ENCODE measurements at places on chromosomes 1 and 21.
A peak's percentile ranks its signal among the peaks of the same experiment; 100 is the strongest.

DNA sequence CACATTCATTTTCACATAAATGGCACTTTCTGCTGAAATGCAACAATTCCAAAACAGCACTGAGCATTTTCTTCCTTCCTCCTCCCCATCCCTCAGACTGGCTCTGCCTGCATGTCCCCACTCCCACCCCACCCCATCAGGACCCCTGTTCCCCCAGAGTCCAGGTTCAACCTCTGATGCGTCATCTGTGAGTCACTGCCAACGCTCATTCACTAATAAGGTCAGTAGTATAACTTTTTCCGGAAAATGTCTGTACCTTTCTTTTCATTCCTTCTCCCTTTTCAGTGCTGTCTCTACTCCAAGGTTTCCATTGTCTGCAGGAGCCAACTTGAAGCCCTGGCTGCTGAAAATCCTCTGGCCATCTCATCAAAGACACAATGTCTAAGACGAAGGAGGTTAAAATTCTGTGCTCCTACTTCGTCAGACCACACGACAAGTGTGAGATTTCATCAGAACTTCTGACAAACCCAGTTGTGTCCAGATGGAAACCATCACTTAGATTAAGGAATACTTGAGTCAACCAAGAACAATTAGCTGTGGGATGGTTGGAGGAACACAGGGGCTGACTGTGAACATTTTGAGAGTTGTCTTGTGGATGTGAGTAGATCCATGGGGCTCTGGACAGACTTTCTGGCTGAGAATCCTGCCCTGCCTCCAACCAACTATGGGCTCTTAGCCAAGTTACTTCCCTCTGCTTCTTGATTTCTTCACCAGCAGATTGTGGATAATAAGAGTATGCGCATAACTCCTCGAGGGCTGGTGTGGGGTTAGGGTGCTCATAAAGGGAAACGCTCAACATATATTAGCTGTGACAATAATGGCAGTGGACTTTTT lies 35.6 kb upstream of the UTS2 start:
- no peak for DNase-seq

DNA sequence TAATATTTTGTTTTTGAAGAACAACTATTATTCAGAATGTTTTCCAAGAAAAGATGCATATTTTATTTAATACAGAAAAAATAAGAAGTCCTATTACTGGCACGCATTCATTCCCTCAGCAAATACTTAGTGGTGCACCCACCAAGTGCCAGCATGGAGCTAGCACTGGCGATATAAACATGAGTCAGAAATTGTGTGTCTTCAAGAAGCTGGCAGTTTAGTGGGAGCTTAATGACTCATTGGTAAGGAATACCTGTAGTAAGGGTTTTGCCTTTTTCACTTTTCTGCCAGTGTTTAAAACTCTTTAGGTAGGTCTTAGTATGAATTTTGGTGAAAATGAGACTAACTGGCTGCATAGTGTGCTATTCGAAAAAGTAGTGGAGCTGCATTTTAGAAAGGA lies 6.3 kb downstream of the MAGI3 start:
- no peak for DNase-seq

- no peak for DNase-seq
Measured at GRCh38 chr1:227032396-227032795, 92.3 kb downstream of the COQ8A start.

DNA sequence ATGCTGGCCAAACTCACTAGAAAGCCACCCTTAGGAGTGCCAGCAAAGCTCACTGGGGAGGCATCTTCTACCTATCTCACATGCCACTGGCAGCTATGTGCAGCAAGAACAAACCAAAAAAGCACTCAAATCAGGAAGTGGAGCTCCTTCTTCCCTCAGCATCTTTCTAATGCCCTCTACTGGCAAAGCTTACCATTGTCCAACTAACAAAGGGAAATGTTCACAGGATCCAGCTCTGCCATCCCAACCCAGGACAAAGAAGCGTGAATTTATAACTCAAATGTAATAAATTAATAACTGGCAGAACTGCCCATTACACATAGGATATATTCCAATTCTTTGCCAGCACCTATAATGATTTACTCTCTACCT lies 38.9 kb downstream of the LEPR start:
- DNase-seq, result peak; percentile 37

- DNase-seq, result no peak
Measured at GRCh38 chr1:201831371-201831770, 2.4 kb downstream of the IPO9 start.

- DNase-seq, result no peak
Measured at GRCh38 chr1:18927082-18927653, 24.8 kb upstream of the ALDH4A1 start.

DNA sequence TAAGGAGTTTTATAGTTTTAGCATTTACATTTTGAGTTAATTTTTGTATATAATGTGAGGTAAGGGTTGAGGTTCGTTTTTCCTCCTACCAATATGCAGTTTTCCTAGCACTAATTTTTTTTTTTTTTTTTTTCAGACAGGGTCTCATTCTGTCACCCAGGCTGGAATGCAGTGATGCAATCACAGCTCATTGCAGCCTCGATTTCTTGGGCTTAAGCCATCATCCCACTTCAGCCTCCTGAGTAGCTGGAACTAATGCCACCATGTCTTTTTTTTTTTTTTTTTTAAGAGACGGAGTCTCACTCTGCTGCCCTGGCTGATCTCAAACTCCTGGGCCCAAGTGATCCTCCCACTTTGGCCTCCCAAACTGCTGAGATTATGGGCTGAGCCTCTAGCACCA lies 2.5 kb upstream of the UBASH3A start:
- DNase-seq, result no peak

- DNase-seq, result no peak
Measured at GRCh38 chr1:7504438-7504720, 266.7 kb upstream of the VAMP3 start.

DNA sequence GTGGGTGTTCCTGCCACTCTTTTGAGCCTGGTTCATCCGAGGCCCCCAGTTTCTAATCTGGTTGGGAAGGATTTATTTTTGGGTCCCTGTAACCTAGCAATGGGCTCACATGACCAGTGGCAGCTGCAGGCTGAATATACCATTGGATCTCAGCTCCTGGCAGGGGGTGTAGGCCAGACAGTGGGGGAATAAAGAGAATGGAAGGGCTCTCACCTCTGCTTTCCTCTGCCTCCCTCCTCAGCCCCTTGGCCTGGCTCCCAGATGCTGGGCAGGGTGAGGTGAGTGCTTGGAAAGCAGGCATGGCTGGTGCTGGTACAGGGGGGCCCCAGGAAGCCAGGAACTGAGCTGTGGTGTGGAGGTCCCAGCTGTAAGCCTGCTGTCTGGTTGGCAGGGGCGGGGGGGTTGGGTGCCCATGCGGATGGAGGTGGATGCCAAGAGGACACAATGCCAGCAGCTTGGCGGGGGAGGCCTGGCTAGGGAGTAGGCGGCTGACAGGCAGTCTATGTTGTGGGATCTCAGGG lies 3.6 kb upstream of the GPR61 start:
- peak; percentile 71 for DNase-seq

DNA sequence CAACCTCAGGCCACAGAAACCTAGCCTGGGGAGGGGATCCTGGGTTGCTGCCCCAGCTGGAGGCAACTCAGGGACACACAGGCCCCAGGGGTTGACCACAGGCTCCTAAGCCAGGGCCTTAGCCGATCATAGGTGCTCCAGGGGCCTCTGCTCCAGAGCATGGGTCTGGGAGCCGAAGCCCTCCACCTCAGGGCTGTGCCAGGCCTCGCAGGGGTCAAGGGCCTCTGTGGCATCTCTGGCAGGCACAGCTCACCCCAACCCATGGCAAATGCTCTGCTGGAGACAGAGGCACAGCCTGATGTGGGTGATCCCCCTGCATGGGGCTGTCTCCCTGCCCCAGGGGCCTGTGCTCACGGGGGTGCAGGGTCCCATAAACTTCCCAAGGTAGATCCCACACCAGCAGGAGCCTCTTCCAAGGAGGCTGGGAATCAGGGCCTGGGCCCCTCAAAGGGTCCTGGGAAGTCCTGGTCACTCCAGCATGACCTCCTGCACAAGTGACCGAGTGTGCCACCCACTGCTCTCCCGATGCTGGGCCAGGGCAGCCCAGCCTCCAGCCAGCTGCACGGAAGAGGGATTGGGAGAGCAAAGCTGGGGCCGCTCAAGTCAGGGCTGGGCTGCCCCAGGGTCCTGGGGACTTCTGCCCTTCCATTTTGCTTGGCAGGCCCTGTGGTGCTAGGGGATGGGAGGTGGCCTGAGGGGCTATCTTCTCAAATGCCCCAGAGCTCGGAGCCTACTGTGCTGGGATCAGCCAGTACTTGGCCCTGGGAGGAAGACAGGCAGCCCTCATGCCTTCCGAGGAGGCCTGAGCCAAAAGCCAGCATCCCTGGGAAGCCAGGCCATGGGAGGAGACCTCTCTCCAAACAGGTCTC lies 22.2 kb upstream of the PRSS38 start:
- DNase-seq, result no peak

DNA sequence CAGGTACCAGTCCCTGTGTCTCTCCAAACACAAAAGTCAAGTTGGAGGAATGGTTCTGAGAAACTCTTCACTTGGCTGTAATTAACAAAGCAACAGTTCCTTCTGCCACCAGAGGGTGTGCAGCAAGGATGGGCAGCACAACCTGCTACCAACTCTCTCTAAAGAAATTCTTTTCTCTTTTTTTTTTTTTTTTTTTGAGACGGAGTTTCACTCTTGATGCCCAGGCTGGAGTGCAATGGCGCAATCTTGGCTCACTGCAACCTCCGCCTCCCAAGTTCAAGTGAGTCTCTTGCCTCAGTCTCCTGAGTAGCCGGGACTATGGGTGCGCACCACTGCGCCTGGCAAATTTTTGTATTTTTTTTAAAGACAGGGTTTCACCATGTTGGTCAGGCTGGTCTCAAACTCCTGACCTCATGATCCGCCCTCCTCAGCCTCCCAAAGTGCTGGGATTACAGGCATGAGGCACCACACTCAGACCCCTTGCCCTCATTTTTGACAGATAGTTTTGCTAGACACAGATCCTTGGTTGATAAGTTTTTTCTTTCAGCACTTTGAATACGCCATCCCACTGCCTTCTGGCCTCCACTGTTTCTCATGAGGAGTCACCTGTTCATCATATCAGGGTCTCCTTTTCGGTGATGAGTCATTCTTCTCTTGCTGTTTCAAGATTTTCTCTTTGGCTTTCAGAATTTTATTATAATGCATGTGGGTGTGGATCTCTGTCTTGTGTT lies 12.1 kb upstream of the DEGS1 start:
- no peak for DNase-seq

DNA sequence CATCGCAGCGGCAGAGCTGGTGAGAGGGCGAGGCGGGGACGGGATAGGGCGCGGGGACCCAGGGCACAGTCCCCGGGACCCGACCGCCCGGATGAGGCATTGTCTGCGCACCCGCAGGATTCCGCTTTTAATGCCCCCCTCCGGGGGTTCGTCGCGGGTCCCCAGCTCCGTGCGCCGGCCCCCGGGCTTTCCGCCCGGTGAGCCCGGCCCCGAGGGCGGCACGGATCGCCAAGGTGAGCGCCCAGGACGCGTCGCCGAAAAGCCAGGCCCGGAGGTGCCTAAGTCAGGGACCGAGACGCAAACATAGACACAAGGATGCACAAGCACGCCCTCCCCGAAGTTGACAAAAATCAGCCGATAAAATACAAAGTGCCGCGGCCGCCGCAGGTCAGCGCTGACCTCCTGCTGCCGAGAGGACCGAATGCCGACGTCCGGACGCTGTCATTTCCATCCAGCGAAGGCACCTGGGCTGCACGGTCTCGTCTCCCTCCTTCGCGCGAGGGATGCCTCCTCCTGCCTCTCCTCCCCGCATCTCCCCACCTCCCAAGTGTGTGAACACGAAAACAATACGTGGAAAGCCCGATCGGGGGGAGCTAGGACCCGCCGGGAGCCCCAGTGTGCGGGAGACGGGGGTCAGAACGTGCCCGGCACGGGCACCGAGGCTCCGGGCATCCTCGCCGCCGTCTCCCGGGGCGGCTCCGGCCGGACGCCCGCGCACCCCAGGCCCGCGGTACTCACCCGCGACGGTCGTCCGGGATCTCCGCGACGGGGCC lies 101.1 kb upstream of the SOD1 start:
- peak; percentile 57 for DNase-seq

DNA sequence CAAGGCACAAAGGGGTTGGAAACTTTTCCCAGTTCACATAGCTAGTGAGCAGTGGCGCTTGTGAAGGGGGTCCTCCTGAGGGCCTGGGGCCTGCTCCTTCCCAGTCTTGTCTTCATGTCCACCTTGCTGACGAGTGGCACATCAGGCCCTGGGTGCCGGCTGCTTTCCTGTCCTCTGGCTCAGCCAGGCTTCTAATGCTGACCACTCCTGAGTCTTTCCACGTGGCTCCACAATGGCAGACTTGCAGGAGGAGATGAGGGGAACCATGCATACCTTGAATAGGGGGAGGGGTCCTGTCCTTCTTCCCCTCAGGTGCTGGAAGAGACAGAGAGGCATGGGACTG lies 38.7 kb downstream of the MAPKAPK2 start:
- no peak for DNase-seq

DNA sequence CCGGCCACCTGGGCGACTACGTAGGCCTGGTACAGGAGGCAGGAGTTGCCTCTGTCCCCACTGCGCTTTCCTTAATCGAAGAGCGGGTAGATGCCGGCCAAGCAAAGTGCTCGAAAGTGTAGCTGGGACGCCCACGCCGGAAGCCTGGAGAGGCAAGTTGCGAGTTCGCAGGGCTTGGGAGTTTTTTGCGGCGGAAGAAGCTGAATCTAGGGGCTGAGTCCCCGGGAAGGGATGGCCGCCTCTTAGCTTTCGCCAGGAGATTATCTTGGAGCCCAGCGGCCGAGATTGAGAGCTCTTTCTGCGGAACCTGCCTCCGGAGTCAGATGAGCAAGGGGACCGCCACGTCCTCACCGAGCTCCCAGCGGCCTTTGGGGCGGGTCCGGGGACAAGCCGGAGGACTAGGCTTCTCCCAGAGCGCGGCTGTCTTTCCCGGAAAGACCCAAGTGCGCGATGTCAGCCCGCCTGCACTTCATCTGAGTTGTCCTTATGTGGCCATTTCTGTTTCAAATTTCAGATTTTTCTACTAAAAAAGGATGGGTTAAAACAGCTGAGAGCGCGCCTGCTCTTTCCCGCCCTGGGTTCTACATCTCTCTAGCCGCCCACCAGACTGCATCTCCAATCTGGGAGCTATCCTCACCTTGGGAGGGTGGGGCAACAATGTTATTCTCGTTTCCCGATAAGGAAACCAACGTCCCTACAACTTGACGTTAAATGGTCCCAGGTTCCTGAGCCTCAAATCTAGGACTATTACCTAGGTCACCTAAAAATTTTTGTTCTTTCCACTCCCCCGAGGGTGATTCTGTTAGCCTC lies 12.4 kb upstream of the TBX15 start:
- no peak for DNase-seq
